ENCODE measurements at places on chromosomes 13 and 19. TPM values are rescaled to one million over a fixed set of nuclear protein-coding genes. Genes with fewer than 3 reads are reported as not detected.

GRCh38 chr19:37903096-37903495 lies 3.3 kb downstream of the WDR87 start:
- DNase-seq: no peak

- DNase-seq: no peak
These were observed 268.7 kb downstream of the MZT1 start for GRCh38 chr13:72458701-72459100.

DNA sequence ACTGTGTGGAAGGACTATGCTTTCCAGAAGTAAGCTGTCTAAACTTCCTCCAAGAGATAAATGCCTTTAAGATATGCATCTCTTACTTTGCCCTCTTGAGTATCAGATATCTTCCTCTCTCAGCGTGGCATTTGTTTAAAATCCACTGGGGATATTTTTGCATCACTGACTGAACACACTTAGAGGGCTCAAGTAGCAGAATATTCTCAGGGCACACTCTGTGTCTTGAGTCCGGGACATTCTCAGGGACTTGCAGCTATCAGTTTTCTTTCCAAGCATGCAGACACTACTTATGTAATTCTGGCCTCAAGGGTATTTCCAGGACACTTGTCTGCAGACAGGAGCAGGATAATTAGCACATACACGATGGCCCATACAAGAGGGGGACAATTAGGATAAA lies 84.7 kb downstream of the ERCC5 start:
- no peak for DNase-seq

DNA sequence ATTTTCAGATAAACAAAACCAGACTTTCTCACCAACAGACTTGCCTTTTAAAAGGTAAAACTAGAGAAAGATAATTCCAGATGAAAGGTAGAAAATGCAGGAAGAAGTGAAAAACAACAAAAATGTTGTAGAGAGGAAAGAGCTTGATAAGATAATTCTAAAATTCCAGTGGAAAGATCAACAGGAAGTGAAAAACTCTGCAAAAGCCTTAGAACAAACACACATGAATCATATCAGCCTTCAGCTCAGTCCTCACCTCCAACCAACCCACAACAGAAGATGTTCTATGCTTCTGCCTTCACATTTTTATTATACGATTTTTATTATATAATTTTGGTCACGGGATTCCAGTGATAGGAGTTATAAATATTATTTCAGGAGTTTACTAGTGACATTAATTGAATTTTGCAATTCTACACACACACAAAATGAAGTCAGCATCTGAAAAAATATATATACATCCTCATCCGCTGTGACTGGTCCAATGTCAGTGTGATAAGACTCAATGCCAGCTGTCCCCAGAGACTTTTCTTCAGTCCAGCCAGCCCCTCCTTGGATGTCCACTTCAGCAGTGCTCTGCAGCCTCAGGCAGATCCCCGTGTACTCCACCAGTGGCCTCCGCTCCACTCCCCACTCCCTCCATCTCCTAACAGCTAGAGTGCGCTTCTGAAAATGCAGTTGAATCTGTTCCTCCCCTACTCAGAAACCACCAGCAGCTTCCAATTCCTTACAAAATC lies 57.9 kb downstream of the GADD45B start:
- no peak for DNase-seq

GRCh38 chr19:15159251-15159650 lies 41.5 kb downstream of the NOTCH3 start:
- DNase-seq: no peak

DNA sequence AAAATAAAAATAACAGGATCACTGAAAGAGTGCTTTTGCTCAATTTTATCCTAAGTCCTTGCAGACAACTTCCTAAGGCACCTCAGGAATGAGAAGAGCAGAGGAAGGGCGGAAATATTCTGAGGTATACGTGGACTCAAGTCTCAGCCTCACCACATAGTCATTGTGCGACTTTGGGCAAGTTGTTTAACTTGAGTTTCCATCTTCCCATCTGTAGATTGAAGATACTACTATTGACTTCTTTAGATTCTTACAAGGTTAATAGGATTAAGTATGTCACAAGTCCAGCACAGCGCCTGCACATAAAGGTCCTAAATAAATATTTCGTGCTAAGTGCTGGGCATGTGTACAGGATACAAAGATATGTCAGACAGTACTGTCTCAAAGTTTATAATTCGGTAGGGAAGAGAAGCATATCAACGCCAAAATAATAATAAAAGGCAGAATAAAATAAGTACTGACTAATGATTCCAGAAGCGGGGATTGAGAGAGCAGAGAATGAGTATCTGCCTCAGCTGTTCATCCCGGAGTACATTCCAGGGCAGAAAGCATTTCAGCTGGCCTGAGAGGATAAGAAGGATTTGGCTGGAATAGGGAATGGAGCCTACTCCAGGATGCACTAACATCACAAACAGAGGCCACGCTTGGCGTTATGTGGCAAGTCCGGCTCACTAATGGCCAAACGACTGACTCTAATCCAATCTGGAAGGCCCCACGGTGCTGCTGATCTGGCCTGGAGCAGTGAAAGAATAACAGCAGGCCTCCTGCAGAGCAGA lies 139.7 kb downstream of the FLT1 start:
- DNase-seq: no peak

DNA sequence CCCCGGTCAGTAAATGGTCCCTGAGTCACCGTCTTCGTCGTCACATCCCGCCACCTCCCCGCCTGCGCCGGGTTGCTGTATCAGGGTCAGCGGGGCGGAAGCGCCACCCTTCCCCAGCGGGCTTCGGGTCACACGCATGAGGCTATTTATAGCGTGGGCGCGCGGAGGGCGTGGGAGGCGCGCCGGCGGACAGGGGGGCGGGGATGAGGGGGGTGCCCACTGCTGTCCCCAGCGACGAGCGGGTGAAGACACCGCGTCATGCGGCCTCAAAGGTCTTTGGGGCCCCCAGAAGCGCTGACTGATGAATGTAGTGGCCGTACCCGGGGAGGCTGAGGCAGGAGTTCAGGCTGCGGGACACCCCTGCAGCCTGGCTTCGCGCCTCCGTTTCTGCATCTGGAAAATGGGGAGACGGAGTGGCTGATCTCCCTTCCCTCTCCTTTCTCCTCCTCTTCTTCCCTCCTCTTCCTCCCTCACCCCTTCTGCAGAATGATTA lies 7.9 kb downstream of the UNC13A start:
- no peak for DNase-seq

GRCh38 chr19:36256853-36257519 lies 42.1 kb downstream of the ZNF146 start:
- DNase-seq: no peak

GRCh38 chr19:18007044-18007916 lies 690 bp upstream of the ARRDC2 start:
- no peak for DNase-seq

DNA sequence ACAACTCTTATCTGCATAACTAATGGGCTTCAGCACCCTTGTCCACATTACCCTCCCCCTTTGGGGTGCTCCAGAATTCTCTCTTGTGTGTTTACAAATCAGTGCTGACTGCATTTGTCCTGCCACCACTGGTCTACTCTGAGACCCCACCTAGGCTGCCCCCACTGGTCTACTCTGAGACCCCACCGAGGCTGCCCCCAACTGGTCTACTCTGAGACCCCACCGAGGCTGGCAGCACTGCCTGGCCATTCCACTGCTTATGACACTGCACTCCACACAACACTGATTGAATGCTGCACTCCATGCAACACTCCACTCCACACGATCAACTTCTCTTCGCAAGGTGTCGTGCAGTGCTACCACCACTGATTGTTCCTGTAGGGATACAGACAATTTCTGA lies 1459.2 kb upstream of the SLC10A2 start:
- no peak for DNase-seq

Gene OR7C2
- not detected for polyA plus RNA-seq

Gene HIPK4
- 0.11 TPM for polyA plus RNA-seq

Gene ZNF682
- 2.5 TPM for polyA plus RNA-seq

Gene KLK13
- polyA plus RNA-seq: not detected

Gene MAU2
- polyA plus RNA-seq: 14.7 TPM

Gene MRPS31
- 22.8 TPM for polyA plus RNA-seq

Gene FARP1
- polyA plus RNA-seq: 83.0 TPM

Gene FPR3
- not detected for polyA plus RNA-seq

Gene PTGIR
- polyA plus RNA-seq: 2.4 TPM
